ENCODE measurements at places on chromosomes 12 and 14.

GRCh38 chr12:51913071-51914033 lies 6.0 kb downstream of the ACVRL1 start:
- no peak for DNase-seq

DNA sequence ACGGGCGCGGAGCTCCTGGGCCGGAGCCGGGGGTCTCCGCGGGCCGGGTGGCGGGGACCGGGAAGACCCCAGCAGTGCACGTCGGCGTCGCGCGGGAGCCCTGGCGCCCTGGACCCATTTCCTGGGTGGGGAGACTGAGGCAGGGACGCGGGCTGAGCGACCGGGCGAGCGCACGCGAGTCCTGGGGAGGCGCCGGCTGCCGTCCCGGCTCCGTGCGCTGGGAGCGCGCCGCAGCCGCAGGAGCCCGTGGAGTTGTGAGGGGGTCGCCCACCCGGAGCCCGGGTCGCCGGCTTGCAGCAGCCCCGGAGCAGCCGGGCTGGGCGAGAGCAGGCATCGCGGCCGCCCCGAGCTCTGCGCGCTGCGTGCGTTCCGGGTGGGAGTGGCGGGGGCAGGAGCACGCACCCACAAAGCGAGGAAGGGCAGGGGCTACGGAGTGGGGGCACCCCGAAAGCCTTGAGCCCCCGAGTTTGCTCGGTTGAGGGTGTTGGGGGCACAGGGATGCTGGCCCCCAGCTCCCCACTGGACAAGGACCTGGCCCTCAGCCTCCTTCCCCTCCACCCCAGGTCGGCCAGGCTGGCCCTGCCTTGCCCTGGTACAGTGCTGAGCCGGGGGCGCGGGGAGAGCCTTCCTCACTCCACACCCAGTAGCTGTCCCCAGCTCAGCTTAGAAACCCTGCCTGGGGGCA lies 620 bp downstream of the MMP17 start:
- DNase-seq = peak; percentile 35

DNA sequence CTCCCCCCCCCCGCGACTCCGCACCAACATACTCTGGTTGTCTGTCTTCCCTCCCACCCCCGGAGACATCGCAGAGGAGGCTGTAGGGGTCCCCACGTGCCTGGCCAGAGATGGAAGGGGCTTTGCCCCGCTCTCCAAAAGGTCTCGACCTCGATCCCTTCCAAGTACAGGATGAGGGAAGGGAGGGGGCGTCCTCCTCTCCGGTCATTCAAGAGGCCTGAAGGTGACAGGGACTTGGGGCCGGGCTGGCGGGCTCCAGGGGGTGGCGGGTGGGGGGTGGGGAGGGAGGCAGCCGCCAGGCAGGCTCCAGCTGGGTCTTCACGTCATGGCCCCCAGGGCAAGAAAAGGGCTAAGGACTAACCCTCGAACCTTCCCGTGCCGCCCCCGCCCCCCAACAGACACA lies 15.1 kb downstream of the TBX3 start:
- no peak for DNase-seq

GRCh38 chr12:100398307-100398706 lies 41.4 kb downstream of the SLC17A8 start:
- DNase-seq = no peak

GRCh38 chr14:50045039-50045711 lies 71.2 kb downstream of the VCPKMT start:
- peak; percentile 84 for DNase-seq

- DNase-seq = no peak
Measured at GRCh38 chr12:124527861-124528561, 39.4 kb downstream of the NCOR2 start.

Data from stimulated activated CD4-positive, alpha-beta T cell treated with anti-CD3 and anti-CD28 coated beads, Interleukin-15, amount 100 ng/mL, for 24 hours (primary cell).